Vagina (tissue), 2 donors: ENCODE measurements at places on chromosomes 11 and 22.

DNA sequence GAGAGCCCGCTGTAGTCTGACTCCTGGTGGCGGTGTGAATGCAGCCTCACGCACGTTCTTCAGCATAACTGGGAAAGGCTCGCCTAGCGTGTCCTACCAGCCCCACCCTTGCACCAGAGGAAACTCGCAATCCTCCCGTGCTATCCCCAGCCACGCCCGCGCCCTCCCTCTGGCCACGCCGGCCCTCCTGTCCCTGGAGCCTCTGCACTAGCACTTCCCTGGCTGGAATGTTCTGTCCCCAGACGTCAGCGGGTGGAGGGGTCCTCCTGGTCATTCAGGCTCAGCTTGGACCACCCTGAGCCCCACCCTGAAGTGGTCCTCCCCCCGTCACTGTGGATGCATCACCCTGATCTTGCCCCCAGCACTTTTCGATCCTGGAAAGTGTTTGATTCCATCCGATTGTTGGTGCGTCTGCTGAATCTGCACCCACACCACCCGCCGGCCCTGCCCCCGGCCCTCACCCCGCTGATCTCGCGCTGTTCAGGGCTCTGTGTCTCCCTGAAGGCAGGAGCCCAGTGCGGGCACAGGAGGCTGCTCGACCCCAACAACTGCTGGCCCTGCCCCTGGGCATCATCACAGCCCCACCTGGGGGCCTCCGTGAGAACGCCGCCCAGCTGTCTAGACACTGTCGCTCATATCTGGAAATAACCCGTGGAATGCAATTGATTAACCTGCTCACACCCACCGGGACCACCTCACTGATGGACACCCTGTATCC, 437.0 kb downstream of the TBC1D22A start:
- H3K27me3 ChIP-seq: no peaks in the 10 kb centered on the region
- no peak overlapping the region for H3K27ac ChIP-seq
- DNase-seq: peak; percentile 92
- H3K4me3 ChIP-seq: no peak overlapping the region
- no peaks in the 10 kb centered on the region for H3K4me1 ChIP-seq

DNA sequence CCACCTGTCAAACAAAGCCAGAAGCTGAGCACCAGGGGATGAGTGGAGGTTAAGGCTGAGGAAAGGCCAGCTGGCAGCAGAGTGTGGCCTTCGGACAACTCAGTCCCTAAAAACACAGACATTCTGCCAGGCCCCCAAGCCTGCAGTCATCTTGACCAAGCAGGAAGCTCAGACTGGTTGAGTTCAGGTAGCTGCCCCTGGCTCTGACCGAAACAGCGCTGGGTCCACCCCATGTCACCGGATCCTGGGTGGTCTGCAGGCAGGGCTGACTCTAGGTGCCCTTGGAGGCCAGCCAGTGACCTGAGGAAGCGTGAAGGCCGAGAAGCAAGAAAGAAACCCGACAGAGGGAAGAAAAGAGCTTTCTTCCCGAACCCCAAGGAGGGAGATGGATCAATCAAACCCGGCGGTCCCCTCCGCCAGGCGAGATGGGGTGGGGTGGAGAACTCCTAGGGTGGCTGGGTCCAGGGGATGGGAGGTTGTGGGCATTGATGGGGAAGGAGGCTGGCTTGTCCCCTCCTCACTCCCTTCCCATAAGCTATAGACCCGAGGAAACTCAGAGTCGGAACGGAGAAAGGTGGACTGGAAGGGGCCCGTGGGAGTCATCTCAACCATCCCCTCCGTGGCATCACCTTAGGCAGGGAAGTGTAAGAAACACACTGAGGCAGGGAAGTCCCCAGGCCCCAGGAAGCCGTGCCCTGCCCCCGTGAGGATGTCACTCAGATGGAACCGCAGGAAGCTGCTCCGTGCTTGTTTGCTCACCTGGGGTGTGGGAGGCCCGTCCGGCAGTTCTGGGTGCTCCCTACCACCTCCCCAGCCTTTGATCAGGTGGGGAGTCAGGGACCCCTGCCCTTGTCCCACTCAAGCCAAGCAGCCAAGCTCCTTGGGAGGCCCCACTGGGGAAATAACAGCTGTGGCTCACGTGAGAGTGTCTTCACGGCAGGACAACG, 11.7 kb downstream of the CXCR5 start:
- H3K4me1 ChIP-seq: peaks cover under 1% of the 10 kb centered on the region
- DNase-seq: no peak
- no peak overlapping the region for H3K4me3 ChIP-seq
- H3K27ac ChIP-seq: no peak overlapping the region

DNA sequence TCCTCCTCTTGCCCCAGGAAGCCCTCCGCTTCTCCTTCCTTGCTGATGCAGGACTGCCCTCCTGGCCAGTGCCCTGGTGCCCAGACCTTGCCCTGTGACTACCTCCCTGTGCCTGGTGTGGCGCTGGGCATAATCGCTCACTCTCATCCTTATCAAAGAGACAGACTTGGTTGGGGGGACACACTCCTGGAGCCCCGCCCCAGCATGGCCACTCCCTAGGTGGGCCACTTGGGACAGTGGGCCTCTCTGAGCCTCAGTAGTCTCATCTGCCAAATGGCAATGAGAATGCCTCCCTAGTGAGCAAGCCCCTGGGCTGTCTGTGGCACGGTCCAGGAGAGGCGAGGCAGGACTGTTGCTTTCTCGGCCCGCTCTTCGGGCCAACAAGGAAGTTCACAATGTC, 72.7 kb upstream of the TSPAN18 start:
- H3K36me3 ChIP-seq: no peaks in the 10 kb centered on the region
- H3K27me3 ChIP-seq: no peaks in the 10 kb centered on the region
- no peaks in the 10 kb centered on the region for H3K4me1 ChIP-seq

- peaks cover 86% of the 10 kb centered on the region for H3K4me1 ChIP-seq
- H3K27me3 ChIP-seq: no peaks in the 10 kb centered on the region
- H3K36me3 ChIP-seq: peaks cover 34% of the 10 kb centered on the region
- peak overlapping the region; percentile 96 for H3K4me3 ChIP-seq
- peak overlapping the region; percentile 99 for H3K27ac ChIP-seq
Measured at GRCh38 chr11:65430406-65431217, 8.0 kb downstream of the NEAT1 start.

- no peak for DNase-seq
- no peak overlapping the region for H3K27ac ChIP-seq
- no peaks in the 10 kb centered on the region for H3K36me3 ChIP-seq
- H3K4me1 ChIP-seq: no peaks in the 10 kb centered on the region
- no peak overlapping the region for H3K4me3 ChIP-seq
Measured at GRCh38 chr11:84655712-84656111, 971.4 kb downstream of the DLG2 start.

DNA sequence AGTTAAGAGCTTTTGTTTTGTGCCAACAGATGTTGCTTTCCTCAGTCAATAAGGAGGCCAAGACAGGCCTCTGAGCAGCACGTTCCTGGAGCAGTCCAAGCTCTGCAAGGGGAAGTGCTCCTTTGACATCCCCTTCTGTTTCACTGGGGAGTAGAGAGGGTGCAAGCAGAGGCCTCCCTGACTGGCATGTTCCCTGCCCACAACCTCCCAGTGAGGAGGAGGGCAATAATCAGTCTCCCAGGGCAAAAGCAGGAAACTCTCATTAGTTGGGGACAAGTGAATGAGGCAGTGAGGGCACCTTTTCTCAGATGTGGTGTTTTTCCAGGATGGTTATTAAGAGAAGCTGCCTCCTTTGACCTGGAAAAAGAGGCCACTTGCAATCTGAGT, 79.5 kb upstream of the ZBED5 start:
- no peak overlapping the region for H3K27ac ChIP-seq
- no peaks in the 10 kb centered on the region for H3K36me3 ChIP-seq
- peaks cover 8% of the 10 kb centered on the region for H3K4me1 ChIP-seq
- H3K4me3 ChIP-seq: no peak overlapping the region

GRCh38 chr11:2774173-2775082, 74.6 kb upstream of the KCNQ1OT1 start:
- H3K27ac ChIP-seq: no peak overlapping the region
- no peaks in the 10 kb centered on the region for H3K27me3 ChIP-seq
- H3K4me1 ChIP-seq: peaks cover 28% of the 10 kb centered on the region
- no peak overlapping the region for H3K4me3 ChIP-seq

DNA sequence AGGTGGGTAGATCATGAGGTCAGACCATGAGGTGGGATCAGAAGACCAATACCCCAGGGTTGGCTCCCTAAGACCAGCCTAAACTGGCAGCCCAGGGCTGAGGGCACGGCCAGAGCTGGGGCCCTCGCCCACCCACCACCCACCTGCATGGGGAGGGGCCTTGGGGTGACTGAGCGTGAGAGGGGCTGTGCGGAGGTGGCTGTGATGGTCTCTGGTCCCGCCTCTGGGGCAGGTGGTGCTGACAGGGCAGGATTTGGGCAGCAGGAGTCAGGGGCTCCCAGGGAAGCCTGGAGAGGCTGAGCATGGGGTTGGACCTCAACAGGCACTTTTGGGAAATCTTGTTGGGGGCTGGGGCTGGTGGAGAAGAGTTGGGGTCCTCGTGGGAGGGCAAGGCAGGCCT, 39.8 kb upstream of the MUC5AC start:
- H3K27me3 ChIP-seq: no peaks in the 10 kb centered on the region
- no peak overlapping the region for H3K27ac ChIP-seq
- H3K36me3 ChIP-seq: no peaks in the 10 kb centered on the region

DNA sequence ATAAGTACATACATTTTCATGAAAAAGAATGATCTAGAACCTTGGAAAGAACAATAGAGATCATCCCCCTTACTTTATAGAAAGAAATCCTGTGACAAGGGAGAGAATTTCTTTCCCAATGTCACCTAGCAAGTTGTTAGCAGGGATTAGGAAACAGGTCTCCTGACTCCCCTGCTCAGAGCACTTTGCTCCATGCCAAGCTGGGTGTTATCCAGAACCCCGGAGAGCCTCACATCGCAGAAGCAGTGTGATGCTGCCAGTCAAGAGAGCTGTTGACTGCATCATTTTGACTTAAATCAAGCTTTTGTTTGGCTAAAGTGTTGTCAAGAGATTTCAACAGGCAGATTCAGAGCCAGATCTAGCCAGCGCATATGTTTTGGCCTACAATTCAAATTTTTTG, 3.6 kb upstream of the RRAS2 start:
- no peak overlapping the region for H3K4me3 ChIP-seq
- no peaks in the 10 kb centered on the region for H3K27me3 ChIP-seq

DNA sequence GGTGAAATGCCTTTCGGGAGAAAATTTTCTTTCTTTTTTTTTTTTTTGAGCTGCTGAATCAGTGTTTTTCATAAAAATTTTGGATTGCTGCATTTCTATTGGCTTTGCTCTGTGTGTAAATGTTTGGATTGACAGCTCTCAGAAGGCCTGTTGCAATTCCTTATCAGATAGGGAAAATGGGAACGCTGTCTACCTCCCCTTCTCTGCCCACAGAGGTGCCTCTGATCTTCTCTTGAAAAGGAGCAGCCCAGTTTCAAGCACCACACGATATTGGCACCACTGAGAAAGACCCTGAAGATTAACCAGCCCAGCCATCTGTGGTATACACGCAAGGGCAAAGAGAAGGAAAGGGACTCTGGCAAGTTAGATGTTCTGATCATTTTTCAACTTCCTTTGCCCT, 1272.2 kb downstream of the LRRC4C start:
- no peaks in the 10 kb centered on the region for H3K4me1 ChIP-seq
- H3K36me3 ChIP-seq: no peaks in the 10 kb centered on the region
- H3K4me3 ChIP-seq: no peak overlapping the region
- no peak for DNase-seq

- H3K4me3 ChIP-seq: no peak overlapping the region
- H3K4me1 ChIP-seq: no peaks in the 10 kb centered on the region
- no peak for DNase-seq
- no peaks in the 10 kb centered on the region for H3K27me3 ChIP-seq
- no peaks in the 10 kb centered on the region for H3K36me3 ChIP-seq
- no peak overlapping the region for H3K27ac ChIP-seq
Measured at GRCh38 chr22:22687638-22688500, 43.5 kb downstream of the GGTLC2 start.

DNA sequence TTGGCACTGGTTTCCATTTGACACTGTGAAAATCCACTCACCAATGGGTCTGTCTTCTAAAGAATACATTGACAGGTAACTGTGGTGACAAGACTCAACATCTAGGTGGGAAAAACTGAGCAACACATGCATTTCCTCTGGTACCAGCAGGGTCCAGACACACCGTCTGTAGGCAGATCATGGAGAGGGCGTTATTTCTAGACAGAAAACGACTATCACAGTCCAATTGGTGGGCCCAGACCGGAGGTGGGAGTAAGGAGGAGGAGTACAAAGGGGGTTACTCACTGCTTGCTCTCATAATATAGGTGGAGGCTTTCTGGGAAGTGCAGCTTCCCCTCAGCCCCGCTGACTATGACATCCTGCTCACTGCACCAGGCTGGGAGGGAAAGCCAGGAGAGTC, 9.9 kb downstream of the OVCH2 start:
- no peaks in the 10 kb centered on the region for H3K27me3 ChIP-seq
- H3K4me3 ChIP-seq: no peak overlapping the region
- no peaks in the 10 kb centered on the region for H3K36me3 ChIP-seq
- H3K27ac ChIP-seq: no peak overlapping the region
- no peak for DNase-seq
- no peaks in the 10 kb centered on the region for H3K4me1 ChIP-seq

DNA sequence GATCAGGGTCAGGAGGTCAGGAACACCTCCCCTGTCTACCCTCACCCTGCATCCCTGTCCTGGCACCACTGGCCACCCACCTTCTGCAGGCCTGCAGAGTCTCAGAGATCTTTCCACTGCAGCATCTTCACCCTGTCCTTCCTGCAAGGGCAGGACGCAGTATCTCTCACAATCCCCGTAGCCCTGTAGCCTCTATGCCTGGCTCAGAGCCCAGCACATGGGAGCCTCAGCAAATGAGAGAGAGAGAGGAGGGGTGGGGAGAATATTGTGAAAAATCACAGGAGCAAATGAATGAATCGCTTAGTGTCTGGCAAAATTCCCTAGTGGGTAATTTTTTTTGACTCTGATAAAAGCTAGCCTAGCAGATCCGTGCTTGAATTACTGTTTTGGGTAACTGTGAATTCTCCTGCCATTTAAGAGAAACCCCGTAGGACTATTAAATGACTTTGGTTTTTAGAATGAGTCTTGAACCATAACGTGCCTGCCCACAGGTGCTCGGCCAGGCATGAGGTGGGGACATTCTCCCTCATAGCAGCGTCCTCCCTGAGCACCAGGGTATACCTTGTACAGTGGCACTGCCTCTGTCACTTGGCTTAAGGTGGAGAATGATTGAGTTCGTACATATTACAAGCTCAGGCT, 91.5 kb downstream of the MORC2 start:
- no peaks in the 10 kb centered on the region for H3K4me1 ChIP-seq
- no peak overlapping the region for H3K27ac ChIP-seq
- H3K27me3 ChIP-seq: no peaks in the 10 kb centered on the region
- DNase-seq: no peak
- no peaks in the 10 kb centered on the region for H3K36me3 ChIP-seq
- H3K4me3 ChIP-seq: no peak overlapping the region

GRCh38 chr11:46247090-46247489, 30.4 kb upstream of the CREB3L1 start:
- peaks cover 9% of the 10 kb centered on the region for H3K4me1 ChIP-seq
- DNase-seq: no peak
- no peaks in the 10 kb centered on the region for H3K36me3 ChIP-seq
- no peak overlapping the region for H3K4me3 ChIP-seq

- H3K27ac ChIP-seq: no peak overlapping the region
- no peaks in the 10 kb centered on the region for H3K27me3 ChIP-seq
- H3K4me3 ChIP-seq: no peak overlapping the region
Measured at GRCh38 chr11:91731051-91731450, 493.6 kb upstream of the FAT3 start.

GRCh38 chr11:44564670-44565210, 723 bp upstream of the CD82 start:
- H3K27me3 ChIP-seq: no peaks in the 10 kb centered on the region
- DNase-seq: peak; percentile 97
- no peaks in the 10 kb centered on the region for H3K36me3 ChIP-seq
- peaks cover 71% of the 10 kb centered on the region for H3K4me1 ChIP-seq
- H3K27ac ChIP-seq: peak overlapping the region; percentile 93
